ENCODE measurements at places on chromosomes 7 and 10. TPM values are rescaled to one million over a fixed set of nuclear protein-coding genes. Genes with fewer than 3 reads are reported as not detected.

GPRIN2 gene
- not detected for total RNA-seq

C10orf53 gene
- under 0.01 TPM for total RNA-seq

ASB10 gene
- not detected for total RNA-seq

STOX1 gene
- total RNA-seq, result 0.12 TPM

ADRA2A gene
- 2.0 TPM for total RNA-seq

OR2A5 gene
- total RNA-seq, result not detected

GFRA1 gene
- total RNA-seq, result not detected

KLF14 gene
- under 0.01 TPM for total RNA-seq

RNF32 gene
- 1.2 TPM for total RNA-seq

GOLGA7B gene
- not detected for total RNA-seq

PTPRZ1 gene
- 0.89 TPM for total RNA-seq

INSYN2A gene
- total RNA-seq, result 0.11 TPM

PRSS2 gene
- total RNA-seq, result not detected

GDF2 gene
- not detected for total RNA-seq

ODAD2 gene
- 3.5 TPM for total RNA-seq

CH25H gene
- 0.25 TPM for total RNA-seq

ADAM8 gene
- 11.0 TPM for total RNA-seq

MACROH2A2 gene
- 3.9 TPM for total RNA-seq

OPALIN gene
- total RNA-seq, result not detected

SEMA3C gene
- 345 TPM for total RNA-seq

KCNH2 gene
- 4.4 TPM for total RNA-seq

TBXAS1 gene
- total RNA-seq, result not detected

ZNRF2 gene
- total RNA-seq, result 5.5 TPM

TUBB8 gene
- total RNA-seq, result not detected

HOXA10 gene
- 12.6 TPM for total RNA-seq

CALCR gene
- not detected for total RNA-seq

SMKR1 gene
- 0.44 TPM for total RNA-seq

GLI3 gene
- total RNA-seq, result 3.4 TPM

PNLIPRP2 gene
- not detected for total RNA-seq

TMEM130 gene
- 0.11 TPM for total RNA-seq

DNAH11 gene
- total RNA-seq, result under 0.01 TPM

ADRB1 gene
- not detected for total RNA-seq

FOXP2 gene
- 6.6 TPM for total RNA-seq

LIPF gene
- total RNA-seq, result not detected

NPFFR1 gene
- not detected for total RNA-seq

NUTM2B gene
- total RNA-seq, result 0.37 TPM

NEUROG3 gene
- not detected for total RNA-seq

NME8 gene
- total RNA-seq, result not detected

NUTM2D gene
- 0.62 TPM for total RNA-seq

MAGI2 gene
- total RNA-seq, result 29.1 TPM

SAP25 gene
- total RNA-seq, result not detected
